ENCODE measurements at places on chromosomes 11 and 22.
A peak's percentile ranks its signal among the peaks of the same experiment; 100 is the strongest.

DNA sequence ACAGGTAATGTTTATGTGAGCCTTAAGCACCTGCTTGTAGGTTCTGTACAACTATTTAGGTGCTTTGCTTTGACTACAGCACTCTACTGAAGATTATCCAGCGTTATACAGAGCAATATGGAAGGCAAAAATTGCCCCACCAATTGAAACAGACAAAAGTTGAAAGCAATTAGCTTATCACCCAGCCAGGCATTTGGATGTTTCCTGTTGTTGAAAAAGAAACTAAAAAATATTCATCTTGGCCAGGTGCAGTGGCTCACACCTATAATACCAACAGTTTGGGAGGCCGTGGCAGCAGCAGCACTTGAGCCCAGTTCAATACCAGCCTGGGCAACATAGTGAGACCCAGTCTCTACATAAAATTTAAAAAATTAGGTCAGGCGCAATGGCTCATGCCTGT is 18.5 kb downstream of the ATL3 start:
- no peak for DNase-seq

DNA sequence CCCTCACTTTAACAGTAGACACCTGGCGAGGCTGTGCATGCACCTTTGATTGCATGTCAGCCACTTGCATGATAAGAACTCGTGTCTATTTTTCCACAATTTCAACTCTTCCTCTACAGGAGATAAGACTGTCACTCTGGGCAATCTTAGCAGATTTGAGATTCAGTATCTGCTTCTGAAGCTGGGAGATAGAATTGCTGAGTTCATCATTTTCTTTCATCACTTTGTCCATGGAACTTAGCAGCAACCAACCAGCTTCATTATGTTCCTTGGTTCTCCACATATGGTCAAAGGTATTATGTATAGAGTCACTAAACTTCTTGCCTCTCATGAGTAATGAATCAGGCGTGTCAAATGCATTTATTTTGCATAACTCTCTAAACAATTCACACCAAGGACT is 17.1 kb downstream of the MTNR1B start:
- no peak for DNase-seq

GRCh38 chr22:44359496-44360110 is 46.9 kb upstream of the SHISAL1 start:
- DNase-seq: no peak

DNA sequence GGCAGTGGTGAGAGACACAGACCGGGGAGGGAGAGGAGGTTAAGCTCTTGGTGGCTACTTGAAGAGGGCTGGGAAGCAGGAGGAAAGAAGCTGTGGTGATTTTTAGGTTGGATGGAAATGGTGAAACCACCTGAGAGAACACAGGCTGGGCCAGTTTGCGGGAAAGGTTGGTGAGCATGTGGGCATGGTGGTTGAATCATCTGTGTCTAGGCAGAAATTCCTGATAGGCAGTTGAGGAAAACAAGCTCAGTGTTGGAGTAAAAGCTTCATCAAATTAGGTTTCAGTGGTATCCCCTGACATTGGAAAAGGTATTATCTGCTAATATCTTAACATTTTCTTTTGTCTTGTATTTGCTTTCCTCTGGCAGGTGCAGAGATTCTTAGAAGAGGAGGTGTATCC is 4.3 kb upstream of the SGSM3 start:
- no peak for DNase-seq

GRCh38 chr22:39689421-39689820 is 118.9 kb downstream of the CACNA1I start:
- no peak for DNase-seq

- no peak for DNase-seq
Observed at GRCh38 chr22:17613280-17613679, 15.3 kb downstream of the ATP6V1E1 start.

GRCh38 chr11:19918302-19919049 is 205.8 kb downstream of the NAV2 start:
- no peak for DNase-seq

- DNase-seq: no peak
Observed at GRCh38 chr11:8219257-8220021, 44.2 kb downstream of the LMO1 start.

DNA sequence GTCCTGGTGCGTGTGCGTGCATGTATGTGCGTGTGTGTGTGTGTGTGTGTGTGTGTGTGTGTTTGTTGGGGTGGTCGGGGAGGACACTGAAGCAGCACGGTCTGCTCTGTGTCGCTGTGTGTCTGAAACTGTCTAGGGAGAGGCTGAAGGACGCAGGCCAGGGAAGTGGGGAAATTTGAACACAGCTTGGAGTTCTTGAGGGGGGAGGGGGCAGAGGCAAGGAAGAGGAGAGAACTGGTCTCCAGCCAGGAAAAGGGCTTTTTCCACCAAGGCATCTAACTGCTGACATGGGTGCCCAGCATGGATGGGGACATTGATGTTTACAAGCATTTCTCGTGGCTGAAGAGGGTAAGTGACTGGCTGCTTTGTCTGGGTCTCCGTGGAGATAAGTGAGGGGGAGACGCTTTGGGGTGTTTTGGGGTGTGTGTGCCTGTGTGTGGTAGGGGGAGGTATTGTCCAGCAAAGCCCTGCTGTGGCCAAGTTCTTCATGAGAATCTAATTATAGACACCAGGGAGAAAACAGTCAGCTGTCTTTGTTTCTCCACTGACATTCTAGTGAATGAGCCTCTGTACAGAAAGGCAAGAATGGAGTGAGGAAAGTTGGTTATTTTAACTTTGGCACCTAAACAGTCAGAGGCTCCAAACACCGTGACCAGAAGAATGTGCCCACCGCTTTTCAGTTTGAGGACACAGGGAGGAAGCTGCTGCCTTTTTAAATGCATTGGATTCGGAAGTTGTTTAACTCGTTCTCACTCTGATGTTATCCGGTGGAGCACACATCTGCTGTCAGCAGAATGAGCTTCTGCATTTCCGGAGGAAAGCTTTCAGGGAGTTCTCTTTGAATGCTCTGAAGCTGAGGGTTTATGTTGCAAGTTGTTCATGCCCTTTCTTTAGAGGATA is 63.7 kb downstream of the PPFIBP2 start:
- peak; percentile 5 for DNase-seq

GRCh38 chr11:65308281-65308891 is 6.3 kb upstream of the CDC42EP2 start:
- DNase-seq: no peak

DNA sequence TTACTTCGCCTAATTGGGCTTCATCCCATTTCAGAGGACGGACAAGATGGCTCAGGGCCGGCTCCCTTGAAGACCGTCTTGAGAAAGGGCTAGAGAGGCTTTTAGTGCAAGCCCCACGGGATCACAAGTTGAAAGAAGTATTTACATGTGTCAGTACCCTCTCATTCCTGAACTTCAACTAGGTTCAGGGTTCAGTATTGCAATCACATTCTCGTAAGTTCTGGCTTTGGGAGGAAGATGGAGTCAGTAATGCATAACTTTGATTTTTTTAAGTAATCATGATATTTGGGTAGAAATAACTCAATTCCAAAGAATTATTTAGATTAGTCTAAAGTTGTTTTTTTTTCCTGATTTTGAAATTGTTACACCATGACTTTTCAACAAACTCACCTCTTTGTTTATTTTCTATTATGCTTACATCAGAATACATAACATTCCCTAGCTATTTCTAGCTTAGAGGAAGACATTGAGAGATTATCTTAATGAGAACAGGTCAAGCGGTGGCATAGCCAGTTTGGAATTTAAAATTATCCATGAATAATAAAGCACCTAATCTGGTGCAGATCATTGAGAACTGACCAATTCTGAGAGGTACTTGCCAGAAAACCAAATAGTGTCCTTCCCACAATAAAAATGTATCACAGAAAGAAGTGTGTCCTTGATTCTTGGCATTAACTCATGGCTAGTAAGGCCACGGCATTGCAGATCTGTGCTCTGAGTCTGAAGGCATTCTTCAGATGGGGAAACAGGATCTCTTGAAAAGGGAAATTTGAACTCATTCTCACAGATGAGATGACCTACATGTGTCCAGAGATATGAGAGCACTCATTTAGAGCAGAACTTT is 92.1 kb upstream of the BLID start:
- DNase-seq: no peak

DNA sequence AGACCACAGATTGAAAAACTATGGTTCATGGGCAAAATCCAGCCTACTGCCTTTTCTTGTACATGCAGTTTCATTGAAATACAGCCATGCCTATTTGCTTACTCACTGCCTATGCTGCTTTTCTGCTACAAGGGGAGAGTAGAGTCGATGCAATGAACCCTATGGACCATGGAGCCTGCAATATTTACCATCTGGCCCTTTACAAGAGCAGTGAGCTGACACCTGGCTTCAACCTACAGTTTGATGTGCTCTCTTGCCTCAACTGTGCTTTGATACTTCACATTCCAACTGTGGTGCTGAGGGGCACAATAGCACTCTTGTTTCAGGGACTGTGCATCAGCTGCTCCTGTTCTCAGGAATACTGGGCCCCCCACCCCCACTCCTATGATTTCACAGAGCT is 239.5 kb upstream of the SORL1-AS1 start:
- no peak for DNase-seq

DNA sequence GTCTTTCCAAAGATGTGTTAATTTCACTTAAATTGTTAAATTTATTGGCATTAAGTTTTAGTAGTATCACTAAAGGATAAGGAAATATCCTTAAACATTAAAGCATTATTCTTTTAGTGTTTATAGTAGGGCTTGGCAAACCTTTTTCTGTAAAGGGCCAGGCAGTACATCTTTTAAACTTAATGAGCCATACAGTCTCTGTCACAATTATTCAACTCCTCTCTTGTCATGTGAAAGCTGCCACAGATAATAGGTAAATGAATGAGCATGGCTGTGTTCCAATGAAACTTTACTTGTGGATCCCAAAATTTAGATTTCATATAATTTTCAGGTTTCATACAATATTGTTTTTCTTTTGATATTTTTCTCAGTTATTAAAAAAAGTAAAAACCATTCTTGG is 268.2 kb upstream of the C11orf87 start:
- no peak for DNase-seq

- DNase-seq: peak; percentile 62
Observed at GRCh38 chr22:31947296-31947695, 3.0 kb downstream of the YWHAH start.

DNA sequence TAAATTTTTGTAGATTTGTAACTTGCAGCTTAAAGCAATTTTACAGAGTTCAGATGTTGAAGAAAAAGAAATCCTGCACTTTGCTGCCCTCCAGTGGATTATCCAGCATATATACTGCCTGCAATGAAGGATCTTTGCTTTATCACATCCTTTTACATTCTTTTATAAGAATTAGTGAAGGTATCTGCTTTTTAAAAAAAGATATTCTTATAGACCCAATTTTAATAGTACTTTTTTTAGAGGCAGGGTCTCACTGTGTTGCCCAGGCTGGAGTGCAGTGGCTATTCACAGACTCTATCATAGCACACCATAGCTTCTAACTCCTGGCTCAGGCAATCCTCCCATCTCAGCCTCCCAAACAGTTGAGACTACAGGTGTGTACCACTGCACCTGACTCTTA is 60.7 kb downstream of the TTC17 start:
- DNase-seq: peak; percentile 31

DNA sequence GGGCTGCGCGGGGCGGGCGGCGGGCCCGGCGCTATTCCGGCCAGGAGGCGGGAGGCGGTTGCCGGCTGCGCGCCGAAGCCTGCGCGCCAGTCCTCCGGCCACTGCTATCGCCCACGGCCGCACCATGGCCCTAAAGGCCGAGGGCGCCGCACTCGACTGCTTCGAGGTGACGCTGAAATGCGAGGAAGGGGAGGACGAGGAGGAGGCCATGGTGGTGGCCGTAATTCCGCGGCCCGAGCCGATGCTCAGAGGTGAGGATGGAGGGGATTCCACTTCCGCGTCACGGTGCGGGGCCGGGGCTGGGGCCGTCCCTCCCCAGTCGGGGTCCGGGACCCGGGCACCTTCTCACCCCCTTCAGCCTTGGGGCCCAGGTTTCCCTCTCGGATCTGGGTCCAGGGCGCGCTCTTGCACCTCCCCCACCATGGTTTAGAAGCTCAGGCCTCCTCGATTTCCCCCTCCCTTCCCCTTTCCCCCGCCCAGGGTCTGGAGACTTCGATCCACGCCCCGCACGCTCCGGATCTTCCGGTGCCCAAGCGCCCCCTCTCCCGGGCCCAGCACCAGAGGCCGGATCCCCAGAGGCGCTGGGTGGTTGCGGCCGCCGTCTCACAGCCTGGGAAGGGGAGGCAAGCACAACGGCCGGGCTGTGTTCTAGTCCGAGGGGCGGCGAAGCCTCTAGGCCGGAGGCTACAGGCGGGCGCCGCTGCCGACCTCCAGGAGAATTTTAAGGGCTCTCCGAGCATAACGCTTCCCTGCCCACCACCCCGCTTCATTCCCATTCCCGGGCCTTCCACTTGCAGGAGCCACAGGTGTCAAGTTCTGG is 517 bp downstream of the SPINDOC start:
- DNase-seq: peak; percentile 14

GRCh38 chr11:92804388-92804966 is 165.0 kb upstream of the MTNR1B start:
- DNase-seq: no peak

- no peak for DNase-seq
Observed at GRCh38 chr11:28910926-28911325, 802.7 kb downstream of the METTL15 start.

Data from CD4-positive, alpha-beta T cell treated with Interleukin-4 for 4 hours (primary cell).